ENCODE measurements at places on chromosomes 6 and 20.

GRCh38 chr6:160859822-160860221 lies 131.7 kb upstream of the MAP3K4 start:
- DNase-seq: no peak

DNA sequence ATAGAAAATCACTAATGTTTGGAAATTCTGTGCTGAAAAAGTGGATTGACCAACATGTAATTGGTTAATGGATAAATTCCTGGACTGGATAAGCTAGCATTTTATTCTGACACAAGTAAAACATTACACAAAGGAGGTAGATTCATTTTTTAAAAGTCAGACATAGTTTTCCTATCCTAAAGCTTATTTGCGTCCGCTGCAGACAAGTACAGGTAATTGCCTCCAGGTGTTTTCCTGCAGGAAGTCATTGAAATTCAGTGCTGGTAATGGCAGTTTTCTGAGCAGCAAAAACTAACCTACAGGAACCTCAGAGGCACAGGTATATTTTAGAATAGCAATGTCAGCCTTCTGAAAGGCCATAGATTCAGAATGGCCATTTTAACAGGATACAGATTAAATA lies 20.0 kb upstream of the HIVEP1 start:
- DNase-seq: no peak

- no peak for DNase-seq
These were observed 258.4 kb upstream of the FAM83B start for GRCh38 chr6:54588176-54588575.

DNA sequence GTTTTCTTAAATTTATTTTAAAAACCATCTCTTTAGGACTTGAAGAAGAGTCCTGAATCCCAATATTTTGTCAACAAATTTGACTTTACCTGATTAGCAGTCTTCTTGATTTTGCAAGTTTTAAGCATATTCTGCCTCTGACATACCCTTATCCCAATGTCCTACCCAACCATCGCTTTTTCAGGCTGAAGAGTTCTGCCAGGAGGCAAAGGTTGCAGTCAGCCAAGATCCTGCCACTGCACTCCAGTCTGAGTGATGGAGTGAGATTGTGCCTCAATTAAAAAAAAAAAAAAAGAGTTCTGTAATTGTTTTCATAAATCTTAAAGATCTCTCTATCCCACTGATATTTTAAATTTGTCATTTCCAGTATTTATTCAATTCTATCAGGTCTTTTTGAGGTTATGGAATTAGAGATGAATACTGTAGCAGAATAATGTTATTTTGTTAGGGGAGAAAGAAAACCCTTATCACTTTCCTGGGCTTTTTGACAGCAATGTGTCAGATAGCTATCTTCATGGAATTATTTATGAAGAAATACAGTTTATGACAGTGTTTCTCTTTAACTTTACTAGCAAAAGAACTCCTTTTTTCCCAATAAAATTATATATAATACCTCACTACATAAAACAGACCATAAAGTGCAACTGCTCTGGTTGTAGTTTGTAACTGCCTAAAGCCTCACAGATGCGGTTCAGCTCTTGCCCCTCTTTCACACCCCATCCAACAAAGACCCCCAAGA lies 78.2 kb downstream of the IBTK start:
- DNase-seq: no peak

DNA sequence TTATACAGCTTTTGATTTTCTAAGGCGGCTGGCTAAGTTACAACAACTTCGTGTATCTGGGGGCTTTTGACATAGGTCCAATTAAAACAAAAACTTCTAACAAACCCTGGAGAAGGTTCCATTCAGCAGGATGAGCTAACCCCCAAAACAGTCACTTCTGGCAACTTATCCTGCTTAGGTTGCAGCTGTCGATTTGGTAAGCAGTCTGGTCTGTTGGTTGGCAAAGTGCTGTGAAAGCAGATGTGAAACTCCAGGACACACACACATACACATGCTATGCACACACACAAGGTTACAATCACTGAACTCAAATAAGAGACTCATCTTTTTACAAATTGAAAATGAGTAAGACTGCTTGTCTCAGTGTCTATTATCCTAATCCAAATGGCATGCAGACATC lies 119.0 kb upstream of the STMND1 start:
- no peak for DNase-seq

- no peak for DNase-seq
These were observed 116.8 kb upstream of the BEND6 start for GRCh38 chr6:56838016-56838555.

GRCh38 chr6:113876695-113877094 lies 19.6 kb downstream of the MARCKS start:
- DNase-seq: no peak

DNA sequence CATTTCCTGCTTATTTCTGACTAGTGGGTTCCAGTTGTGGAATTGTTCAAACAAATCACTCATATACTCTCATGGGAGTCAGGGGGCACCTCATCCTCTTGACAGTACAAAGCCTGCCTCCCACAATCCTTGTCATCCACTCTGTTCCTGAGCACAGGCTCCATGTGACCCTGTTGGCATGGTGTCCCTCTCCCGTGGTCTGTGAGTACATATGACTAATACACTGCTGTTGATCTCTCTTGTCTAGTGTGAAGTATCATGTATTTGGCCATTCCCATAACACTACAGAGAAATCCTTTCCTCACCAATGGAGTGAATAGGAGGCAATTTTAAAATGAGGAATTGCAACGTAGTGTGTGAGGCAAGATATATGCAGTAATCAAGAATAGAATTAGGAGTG lies 185.3 kb downstream of the OGFRL1 start:
- no peak for DNase-seq

DNA sequence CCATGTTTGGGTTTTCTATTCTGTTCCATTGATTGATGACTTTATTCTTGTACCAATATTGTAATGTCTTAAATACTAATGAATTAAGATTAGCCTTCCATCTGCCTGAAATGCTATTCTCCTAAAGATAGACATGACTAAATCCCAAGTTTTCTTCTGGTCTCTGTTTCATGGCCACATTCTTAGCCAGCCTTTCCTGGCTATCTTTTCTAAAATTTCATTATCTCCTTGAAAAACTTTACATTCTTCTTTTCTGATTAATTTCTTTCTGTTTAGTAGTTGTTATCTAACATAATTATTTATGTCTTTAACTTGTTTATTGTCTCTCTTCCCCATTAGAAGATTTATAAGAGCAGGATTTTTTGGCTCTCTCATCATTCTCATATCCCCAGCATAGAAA lies 4.4 kb upstream of the PRIM2 start:
- DNase-seq: no peak

GRCh38 chr20:45578231-45578630 lies 853 bp downstream of the WFDC8 start:
- no peak for DNase-seq

- DNase-seq: no peak
These were observed 67.3 kb downstream of the SLC22A23 start for GRCh38 chr6:3389390-3390167.

- DNase-seq: no peak
These were observed 3.5 kb upstream of the AVP start for GRCh38 chr20:3088031-3088430.

DNA sequence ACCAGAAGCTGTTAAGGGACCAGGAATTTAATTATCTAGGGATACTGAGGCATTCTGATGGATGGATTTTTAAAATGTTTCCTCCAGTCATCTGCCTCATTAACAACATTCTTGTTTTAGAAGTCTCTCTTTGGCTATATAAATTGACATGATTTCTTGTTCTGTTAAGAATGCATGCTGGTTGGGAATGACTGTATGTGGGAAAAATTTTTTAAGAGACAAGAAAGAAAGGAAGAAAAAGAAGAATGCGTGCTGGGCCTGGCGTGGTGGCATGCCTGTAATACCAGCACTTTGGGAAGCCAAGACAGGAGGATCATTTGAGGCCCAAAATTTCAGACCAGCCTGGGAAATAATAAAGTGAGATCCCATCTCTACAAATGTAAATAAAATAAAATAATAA lies 203.6 kb downstream of the GJA1 start:
- DNase-seq: no peak

Measured in activated naive CD4-positive, alpha-beta T cell (primary cell).